Glutamatergic neuron (in vitro differentiated cells): ENCODE measurements at places on chromosomes 4 and X. TPM values are rescaled to one million over a fixed set of nuclear protein-coding genes. Genes with fewer than 3 reads are reported as not detected.
A peak's percentile ranks its signal among the peaks of the same experiment; 100 is the strongest.

- H3K27ac ChIP-seq: no peak overlapping the region
- H3K36me3 ChIP-seq: no peaks in the 10 kb centered on the region
- H3K4me1 ChIP-seq: no peaks in the 10 kb centered on the region
- no peaks in the 10 kb centered on the region for H3K27me3 ChIP-seq
Measured at GRCh38 chr4:141569141-141569540, 67.2 kb upstream of the IL15 start.

The NUP62CL gene
- 1.6 TPM for total RNA-seq

GRCh38 chr4:62709618-62710252, 1509.6 kb downstream of the ADGRL3 start:
- no peak for DNase-seq
- peaks cover 3% of the 10 kb centered on the region for H3K4me1 ChIP-seq
- H3K36me3 ChIP-seq: no peaks in the 10 kb centered on the region
- H3K27me3 ChIP-seq: no peaks in the 10 kb centered on the region
- H3K4me3 ChIP-seq: no peak overlapping the region
- no peak overlapping the region for H3K27ac ChIP-seq

The TEX13D gene
- total RNA-seq: not detected

GRCh38 chrX:26783512-26784225, 567.7 kb downstream of the MAGEB5 start:
- no peak overlapping the region for H3K4me3 ChIP-seq
- H3K36me3 ChIP-seq: no peaks in the 10 kb centered on the region

GRCh38 chr4:52655506-52655905, 3.6 kb downstream of the USP46 start:
- H3K4me1 ChIP-seq: peaks cover 28% of the 10 kb centered on the region
- peaks cover 4% of the 10 kb centered on the region for H3K36me3 ChIP-seq
- peak overlapping the region; percentile 89 for H3K27ac ChIP-seq
- H3K27me3 ChIP-seq: peaks cover 10% of the 10 kb centered on the region
- H3K4me3 ChIP-seq: peak overlapping the region; percentile 76

- H3K27ac ChIP-seq: no peak overlapping the region
- peak overlapping the region; percentile 100 for H3K4me3 ChIP-seq
- H3K36me3 ChIP-seq: no peaks in the 10 kb centered on the region
- H3K4me1 ChIP-seq: peaks cover 16% of the 10 kb centered on the region
- peaks cover 11% of the 10 kb centered on the region for H3K27me3 ChIP-seq
Measured at GRCh38 chr4:143338313-143338712, 1.6 kb downstream of the GAB1 start.

The IQCM gene
- total RNA-seq: not detected

The FGB gene
- not detected for total RNA-seq

The XKRX gene
- total RNA-seq: not detected

The CT45A3 gene
- total RNA-seq: not detected

The MAGEA8 gene
- not detected for total RNA-seq

DNA sequence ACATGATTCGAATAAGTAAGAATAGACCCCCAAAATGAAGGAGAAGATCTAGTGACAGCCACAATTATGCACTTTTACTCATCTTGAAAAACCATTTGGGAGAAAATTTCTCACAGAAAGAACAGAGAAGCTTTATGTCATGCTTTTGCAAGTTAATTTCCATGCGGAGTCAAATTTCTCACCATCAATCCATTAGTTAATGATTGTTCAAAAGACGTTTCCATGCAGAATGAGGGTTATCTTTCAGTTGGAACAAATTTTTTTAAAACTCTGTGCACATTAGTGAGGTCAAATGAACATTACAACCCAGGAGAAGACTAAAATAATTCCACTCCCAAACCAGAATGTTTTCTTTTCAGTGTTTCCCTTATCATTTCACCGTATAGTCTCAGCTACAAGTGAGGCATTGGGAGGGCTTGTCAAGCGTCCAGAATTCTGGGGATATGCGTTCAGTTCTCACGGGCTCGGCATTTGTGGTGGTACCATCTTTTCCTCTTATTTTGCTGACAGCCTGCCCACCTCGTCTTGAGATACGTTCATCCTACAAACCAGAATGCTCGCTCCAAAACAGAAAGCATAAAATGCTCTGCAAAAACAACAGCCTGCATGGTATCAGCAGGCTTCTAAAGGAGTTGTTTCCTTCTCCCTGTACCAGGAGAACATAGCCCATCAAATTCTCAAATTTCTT, 130.8 kb upstream of the TBL1X start:
- no peak for DNase-seq
- no peaks in the 10 kb centered on the region for H3K36me3 ChIP-seq
- H3K4me1 ChIP-seq: peaks cover 4% of the 10 kb centered on the region
- no peak overlapping the region for H3K4me3 ChIP-seq

DNA sequence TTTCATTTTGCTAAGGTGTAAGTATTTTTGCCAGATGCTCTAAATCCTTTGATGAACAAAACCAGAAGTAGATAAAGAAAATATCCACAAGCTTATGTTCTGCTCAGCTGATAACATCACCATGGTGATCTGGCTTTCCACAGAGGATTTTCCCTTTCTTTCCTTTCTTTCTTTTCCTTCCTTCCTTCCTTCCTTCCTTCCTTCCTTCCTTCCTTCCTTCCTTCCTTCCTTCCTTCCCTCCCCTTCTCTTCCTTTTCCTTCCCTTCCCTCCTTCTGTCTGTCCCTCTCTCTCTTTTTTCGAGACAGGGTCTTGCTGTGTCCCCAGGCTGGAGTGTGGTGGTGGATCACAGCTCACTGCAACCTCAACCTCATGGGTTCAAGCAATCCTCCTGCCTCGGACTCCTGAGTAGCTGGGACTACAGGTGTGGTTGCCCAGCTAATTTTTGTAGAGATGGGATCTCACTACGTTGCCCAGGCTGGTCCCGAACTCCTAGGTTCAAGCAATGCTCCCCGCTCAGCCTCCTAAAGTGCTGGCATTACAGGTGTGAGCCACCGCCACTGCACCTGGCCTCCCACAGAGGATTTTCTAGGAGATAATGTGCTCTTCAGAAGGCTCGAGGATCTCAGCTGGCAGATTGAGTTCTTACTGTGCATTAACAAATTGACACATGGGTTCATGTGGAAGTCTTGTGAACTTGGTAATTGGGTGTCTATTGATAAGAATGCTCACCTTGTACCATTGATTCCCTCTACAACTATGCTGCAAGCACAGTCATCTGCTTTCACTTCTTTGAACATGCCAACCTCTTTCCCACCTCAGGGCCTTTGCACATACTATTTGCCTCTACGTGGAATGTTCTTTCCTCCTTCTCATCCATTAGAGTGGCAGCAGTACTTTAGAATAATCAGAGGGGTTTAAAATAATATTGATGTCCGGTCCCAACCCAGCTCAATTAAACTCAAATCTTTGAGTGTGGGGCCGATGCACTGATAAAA, 1.4 kb upstream of the RHOH start:
- H3K36me3 ChIP-seq: no peaks in the 10 kb centered on the region
- no peak for DNase-seq
- H3K4me3 ChIP-seq: no peak overlapping the region
- H3K4me1 ChIP-seq: peaks cover 3% of the 10 kb centered on the region
- H3K27me3 ChIP-seq: no peaks in the 10 kb centered on the region

DNA sequence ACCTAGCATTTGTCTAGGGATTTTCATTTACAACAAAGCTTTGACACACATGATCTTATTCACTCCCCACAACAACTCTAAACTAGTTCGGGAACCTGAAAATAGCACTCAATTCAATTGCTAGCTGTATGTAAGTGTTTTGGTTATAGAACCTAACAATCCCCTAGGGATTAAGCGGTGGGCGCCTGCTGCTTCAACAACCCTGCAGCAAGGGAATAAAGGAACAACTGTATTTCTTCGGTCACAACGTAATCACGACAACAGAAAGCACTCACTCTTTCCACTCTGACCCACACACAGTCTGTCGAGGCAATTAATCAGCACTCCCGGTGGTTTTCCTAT, 674 bp upstream of the DIAPH2 start:
- H3K4me3 ChIP-seq: peak overlapping the region; percentile 90
- H3K36me3 ChIP-seq: no peaks in the 10 kb centered on the region
- H3K4me1 ChIP-seq: no peaks in the 10 kb centered on the region
- H3K27me3 ChIP-seq: no peaks in the 10 kb centered on the region
- no peak for DNase-seq

GRCh38 chr4:39987485-39987884, 9.8 kb upstream of the PDS5A start:
- no peak overlapping the region for H3K4me3 ChIP-seq
- no peak overlapping the region for H3K27ac ChIP-seq
- H3K27me3 ChIP-seq: no peaks in the 10 kb centered on the region
- DNase-seq: no peak

- no peak overlapping the region for H3K4me3 ChIP-seq
- no peak for DNase-seq
- H3K36me3 ChIP-seq: peaks cover 11% of the 10 kb centered on the region
- no peak overlapping the region for H3K27ac ChIP-seq
- H3K27me3 ChIP-seq: no peaks in the 10 kb centered on the region
Measured at GRCh38 chr4:24970635-24971034, 57.8 kb upstream of the CCDC149 start.

The RNF212 gene
- 11.1 TPM for total RNA-seq

GRCh38 chr4:93791570-93792195, 36.9 kb upstream of the ATOH1 start:
- no peaks in the 10 kb centered on the region for H3K4me1 ChIP-seq
- DNase-seq: peak; percentile 71
- no peak overlapping the region for H3K27ac ChIP-seq
- no peaks in the 10 kb centered on the region for H3K36me3 ChIP-seq
- H3K27me3 ChIP-seq: no peaks in the 10 kb centered on the region

The HERC6 gene
- 0.22 TPM for total RNA-seq

- H3K36me3 ChIP-seq: no peaks in the 10 kb centered on the region
- H3K27ac ChIP-seq: no peak overlapping the region
Measured at GRCh38 chr4:165368114-165368513, 10.7 kb upstream of the CPE start.

GRCh38 chr4:173516621-173517524, 13.2 kb downstream of the HAND2 start:
- peak overlapping the region; percentile 80 for H3K4me3 ChIP-seq
- peaks cover 7% of the 10 kb centered on the region for H3K36me3 ChIP-seq
- H3K4me1 ChIP-seq: peaks cover 34% of the 10 kb centered on the region
- H3K27ac ChIP-seq: no peak overlapping the region
- H3K27me3 ChIP-seq: peaks cover 30% of the 10 kb centered on the region
- no peak for DNase-seq

The MAMLD1 gene
- 0.25 TPM for total RNA-seq

GRCh38 chrX:24204958-24205357, 55.4 kb downstream of the ZFX start:
- H3K36me3 ChIP-seq: no peaks in the 10 kb centered on the region
- H3K27me3 ChIP-seq: peaks cover 4% of the 10 kb centered on the region
- peaks cover 5% of the 10 kb centered on the region for H3K4me1 ChIP-seq
- no peak overlapping the region for H3K27ac ChIP-seq

The NCBP2L gene
- total RNA-seq: not detected

- H3K27ac ChIP-seq: no peak overlapping the region
- no peaks in the 10 kb centered on the region for H3K4me1 ChIP-seq
- no peak for DNase-seq
- peaks cover 1% of the 10 kb centered on the region for H3K27me3 ChIP-seq
Measured at GRCh38 chr4:97994765-97995465, 148.4 kb downstream of the STPG2 start.

The USP17L17 gene
- total RNA-seq: not detected

DNA sequence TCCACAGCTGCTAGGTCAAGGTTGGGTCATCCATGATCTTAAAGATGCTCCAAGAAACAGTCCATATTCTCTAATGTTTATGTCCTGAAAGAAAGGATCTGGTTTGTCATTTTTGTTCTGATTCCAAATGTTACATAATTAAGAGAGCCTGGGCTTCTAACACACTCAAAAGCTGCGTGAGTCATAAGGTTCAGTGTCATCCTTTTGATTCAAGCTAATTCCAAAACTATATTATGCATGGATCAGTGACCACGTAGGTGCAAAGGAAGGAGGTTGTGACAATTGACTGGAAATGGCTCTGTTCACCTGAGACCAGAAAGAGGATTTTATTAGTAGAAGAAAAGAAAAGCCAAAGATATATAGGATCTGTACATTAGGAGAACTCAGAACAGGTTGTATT, 268.7 kb upstream of the GK2 start:
- no peaks in the 10 kb centered on the region for H3K27me3 ChIP-seq
- no peak overlapping the region for H3K4me3 ChIP-seq
- no peak for DNase-seq
- no peak overlapping the region for H3K27ac ChIP-seq
- H3K4me1 ChIP-seq: no peaks in the 10 kb centered on the region

DNA sequence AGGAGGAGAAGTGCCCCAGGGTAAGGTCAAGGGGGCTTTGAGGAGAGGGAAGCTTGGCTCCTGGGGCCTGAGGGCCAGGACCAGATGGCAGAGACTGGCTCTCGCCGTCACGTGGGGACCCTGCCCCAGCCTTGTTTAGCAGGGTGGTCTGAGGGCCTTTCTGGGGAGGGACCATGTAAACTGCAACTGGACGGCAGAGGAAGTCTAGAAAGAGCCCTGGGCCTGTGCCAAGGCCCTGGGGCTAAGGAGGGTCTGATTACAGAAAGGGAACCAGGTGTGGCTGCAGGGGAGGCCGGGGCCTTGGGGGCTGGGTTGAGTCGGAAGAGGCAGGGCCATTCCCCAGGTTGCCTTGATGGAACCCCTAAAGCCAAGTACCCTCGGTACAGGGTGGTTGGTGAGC, 1.8 kb upstream of the HGFAC start:
- DNase-seq: peak; percentile 9
- no peaks in the 10 kb centered on the region for H3K27me3 ChIP-seq
- H3K27ac ChIP-seq: no peak overlapping the region
- no peaks in the 10 kb centered on the region for H3K36me3 ChIP-seq
- no peak overlapping the region for H3K4me3 ChIP-seq

The SLC34A2 gene
- total RNA-seq: 2.1 TPM

The DSPP gene
- total RNA-seq: not detected

DNA sequence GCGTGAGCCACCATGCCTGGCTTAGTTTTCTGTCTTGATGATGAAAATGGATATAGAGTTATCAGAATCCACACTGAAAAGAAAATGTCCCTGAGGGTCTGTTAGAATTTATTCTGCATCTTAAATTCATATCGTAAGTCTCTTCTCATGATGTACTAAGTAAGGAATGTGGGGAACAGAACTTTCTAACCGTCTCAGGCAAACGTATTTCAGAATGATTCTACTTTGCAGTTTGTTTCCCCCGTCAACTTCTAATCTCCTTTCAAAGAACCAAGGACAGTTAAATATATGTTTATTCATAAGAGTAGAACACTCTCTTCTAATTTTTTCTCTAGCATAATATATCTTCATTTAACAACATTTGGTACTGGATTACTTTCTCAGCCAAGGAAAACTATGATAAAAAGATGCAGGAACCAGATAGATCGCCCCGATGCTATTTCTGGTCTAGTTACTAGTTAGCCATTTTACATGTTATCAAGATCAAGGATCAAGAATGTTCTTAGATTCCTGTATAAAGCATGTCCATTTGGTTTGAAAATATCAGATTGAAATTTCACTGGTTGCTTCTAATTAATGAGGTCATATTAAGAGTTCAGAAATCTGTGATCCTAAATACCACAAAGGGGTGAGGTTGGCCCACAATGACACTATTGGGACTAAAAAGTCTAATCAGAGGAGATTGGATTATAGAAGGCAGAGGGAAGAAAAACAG, 49.5 kb downstream of the METTL14 start:
- no peaks in the 10 kb centered on the region for H3K27me3 ChIP-seq
- H3K27ac ChIP-seq: no peak overlapping the region
- no peak overlapping the region for H3K4me3 ChIP-seq
- H3K4me1 ChIP-seq: peaks cover 5% of the 10 kb centered on the region
- no peak for DNase-seq
- no peaks in the 10 kb centered on the region for H3K36me3 ChIP-seq
